ENCODE measurements at places on chromosomes 11 and 22.

DNA sequence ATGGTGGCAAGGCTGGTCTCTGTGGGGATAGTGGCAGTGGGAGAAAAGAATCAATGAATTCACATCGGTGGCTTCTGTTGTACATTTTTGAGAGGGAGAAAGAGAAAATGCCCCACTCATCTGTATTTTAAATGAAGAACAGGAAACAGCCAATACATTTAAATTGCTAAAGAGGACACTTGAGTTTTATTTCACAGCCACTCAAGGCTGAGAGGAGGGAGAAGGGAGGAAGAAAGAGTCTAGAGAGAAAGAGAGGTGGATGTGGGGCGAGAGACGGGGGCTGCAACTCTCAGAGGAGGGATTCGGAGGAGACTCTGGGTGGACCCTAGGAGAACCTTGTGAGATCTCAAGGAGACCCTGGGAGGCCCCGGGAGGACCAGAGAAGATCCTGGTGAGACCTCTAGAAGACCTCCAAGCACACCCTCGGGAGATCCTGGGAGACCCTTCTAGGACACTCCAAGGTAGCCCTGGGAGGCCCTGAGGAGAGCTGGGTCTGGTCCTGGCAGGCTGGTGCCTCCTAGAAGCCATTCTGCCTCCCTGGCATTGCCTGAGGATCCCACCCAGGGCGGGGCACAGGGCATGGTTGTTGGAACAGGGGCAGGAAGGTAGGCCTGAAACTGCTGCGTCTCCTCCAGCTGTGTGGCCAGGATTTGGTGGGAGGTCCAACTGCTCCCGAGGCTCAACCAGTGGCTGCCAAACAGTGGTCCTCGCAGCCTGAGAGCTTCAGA lies 91.0 kb upstream of the SHISAL1 start:
- no peak for DNase-seq

DNA sequence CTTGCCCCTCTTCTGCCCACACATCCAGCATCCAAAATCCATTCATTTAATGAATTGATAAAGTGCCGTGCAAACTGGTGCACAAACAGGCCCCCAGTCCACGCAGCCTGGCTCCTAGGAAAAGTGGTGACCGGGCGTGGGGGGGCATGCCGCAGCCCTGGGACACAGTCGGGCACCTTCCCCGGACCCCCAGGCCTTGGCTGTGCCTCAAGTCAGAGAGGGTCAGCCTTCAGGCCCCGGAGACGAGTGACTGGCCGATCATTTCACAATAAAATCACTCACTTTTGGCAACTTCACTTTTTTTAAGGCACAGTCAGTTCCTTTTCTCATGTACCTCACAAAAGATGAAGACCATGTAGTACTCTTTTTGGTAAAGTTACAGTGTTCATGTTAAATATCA lies 8.0 kb downstream of the CDPF1 start:
- no peak for DNase-seq

- no peak for DNase-seq
Measured at GRCh38 chr22:44605486-44605885, 96.5 kb upstream of the PRR5 start.

GRCh38 chr11:88324562-88325345 lies 12.8 kb downstream of the CTSC start:
- no peak for DNase-seq

GRCh38 chr11:131924001-131924400 lies 553.6 kb downstream of the NTM start:
- no peak for DNase-seq

DNA sequence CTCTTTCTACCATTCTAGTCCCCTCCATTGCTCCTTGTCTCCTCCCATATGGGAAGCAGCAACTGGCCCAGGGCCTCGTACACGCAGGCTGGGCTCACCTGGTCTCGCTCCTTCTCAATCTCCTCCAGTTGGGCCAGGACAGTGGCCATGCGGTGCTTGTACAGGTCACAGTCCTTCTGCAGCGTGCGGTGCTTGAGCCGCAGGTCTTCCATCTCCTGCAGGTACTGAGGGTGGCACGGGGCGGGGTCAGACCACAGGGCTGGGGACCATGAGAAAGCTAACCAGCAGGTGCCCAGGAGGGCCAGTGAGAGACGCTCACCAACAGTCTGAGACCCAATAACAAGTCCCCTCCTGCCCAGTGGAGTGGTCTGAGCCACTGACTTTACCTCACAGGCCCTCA lies 11.5 kb downstream of the CARD10 start:
- DNase-seq = no peak

GRCh38 chr11:131894615-131895544 lies 524.5 kb downstream of the NTM start:
- DNase-seq = no peak

GRCh38 chr11:65623852-65624616 lies 8.5 kb downstream of the PCNX3 start:
- no peak for DNase-seq

- no peak for DNase-seq
Measured at GRCh38 chr11:8638300-8638699, 44.2 kb downstream of the TRIM66 start.

- DNase-seq = no peak
Measured at GRCh38 chr11:97019754-97020153, 629.9 kb downstream of the JRKL start.

DNA sequence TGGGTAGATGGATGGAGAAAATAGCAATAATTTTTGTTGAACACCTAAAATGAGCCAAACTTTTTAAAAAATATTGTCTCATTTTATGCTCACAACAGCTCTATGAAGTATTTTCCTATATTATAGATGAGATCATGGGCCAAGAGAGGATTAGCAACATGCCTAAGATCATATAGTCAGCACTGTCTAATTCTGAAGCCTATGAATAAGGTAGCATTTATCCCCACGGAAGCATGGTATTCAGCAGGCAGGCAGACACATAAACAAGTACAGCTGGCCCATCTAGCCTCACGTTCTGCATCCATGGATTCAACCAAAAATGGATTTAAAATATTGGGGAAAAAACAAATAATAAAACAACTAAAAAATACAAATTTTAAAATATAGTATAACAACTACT lies 21.9 kb upstream of the RAB30 start:
- DNase-seq = no peak

DNA sequence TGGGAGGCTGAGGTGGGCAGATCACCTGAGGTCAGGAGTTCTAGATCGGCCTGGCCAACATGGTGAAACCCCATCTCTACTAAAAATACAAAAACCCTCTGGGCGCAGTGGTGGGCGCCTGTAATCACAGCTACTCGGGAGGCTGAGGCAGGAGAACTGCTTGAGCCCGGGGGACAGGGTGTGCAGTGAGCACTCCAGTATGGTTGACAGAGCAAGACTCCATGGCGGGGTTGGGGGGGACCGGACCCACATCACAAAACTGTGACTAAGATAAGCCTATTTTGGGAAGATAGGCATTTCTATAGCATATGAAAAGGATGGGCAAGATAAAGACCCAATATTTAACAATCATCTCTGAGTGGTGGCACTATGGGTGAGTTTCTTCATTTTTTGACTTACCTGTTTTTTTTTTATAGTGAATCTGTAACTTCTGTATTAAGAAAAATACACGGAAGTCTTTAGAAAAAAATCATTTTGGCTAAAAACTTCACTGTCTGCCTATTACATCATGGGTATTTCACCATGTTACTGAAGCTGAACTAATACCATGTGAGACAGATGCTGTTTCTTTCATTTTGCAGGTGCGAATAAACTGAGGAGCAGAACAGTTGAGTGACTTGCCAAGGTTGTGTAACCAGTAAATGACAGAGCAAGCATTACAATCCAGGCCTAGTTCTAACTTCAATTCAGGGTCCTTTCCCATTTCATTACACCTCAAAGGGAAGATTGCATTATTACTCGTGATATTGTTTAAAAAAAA lies 2.5 kb downstream of the CELF1 start:
- DNase-seq = no peak

DNA sequence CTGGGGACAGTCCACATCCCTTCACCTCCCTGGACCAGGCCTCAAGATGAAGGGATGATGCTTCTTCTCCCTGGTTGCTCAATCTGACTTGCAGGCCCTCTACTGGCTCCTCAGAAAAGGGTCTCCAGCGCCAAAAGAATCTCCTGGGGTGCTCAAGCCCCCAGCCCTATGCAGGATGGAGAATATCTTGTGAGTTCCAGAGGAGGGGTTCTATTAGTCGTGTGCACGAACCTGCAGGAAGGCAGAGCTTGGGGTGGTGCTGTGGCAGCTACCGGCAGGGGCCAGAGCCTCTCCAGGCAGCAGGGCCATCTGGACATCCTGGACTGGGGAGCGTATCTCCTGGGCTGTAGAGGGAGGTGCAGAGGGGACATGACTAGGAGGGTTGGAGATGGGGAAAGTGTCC lies 1339.5 kb downstream of the BRD1 start:
- DNase-seq = no peak

DNA sequence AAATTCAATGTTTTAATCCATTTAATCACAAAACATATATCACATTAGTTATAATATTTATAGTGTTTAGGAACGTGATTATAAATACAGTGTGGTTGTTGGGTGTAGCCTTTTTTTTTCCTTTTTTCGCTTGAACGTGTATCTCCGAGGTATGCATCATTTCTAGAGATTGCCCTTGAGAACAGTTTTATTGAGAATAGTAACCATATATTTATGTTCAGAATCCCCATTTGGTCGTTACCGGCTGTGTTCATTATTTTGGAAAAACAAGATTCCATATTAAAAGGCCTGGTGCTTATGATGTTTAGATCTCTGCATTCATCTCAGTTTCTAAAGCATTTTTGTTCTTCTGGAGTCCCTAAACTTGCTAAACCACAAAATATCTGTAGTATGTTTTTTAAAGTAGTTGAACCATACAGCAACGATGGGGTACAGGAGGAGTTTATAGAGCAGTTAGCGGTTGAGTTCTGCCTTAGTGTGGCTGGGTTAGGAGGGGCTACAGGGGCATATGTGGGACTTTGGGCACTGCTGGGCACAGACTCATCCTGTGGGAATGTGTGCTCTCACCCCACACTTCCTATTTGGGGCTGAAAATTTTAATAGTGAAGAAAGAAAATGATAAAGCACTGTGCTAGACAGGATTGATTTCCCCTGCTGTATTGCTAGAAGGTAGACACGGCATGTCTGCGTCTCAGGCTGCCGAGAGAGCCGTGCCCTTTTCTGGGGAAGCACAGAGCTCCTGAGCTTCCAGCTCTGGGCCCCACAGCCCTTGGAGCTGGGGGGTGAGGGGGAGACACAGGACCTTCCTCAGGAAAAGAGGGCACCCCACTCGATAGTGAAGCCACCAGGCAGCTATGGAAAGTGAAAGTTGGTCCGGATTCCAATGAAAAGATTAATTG lies 81.5 kb upstream of the PPARA start:
- DNase-seq = no peak
